ENCODE measurements at places on chromosomes 12 and 14.

- no peak for DNase-seq
Measured at GRCh38 chr12:103397536-103397935, 98.2 kb downstream of the C12orf42 start.

- DNase-seq, result no peak
Measured at GRCh38 chr12:82034769-82035168, 275.6 kb upstream of the PPFIA2 start.

- DNase-seq, result no peak
Measured at GRCh38 chr12:124956571-124956970, 32.4 kb downstream of the DHX37 start.

- DNase-seq, result peak; percentile 44
Measured at GRCh38 chr14:53896726-53897125, 59.9 kb downstream of the BMP4 start.

- DNase-seq, result no peak
Measured at GRCh38 chr12:46342562-46343033, 30.0 kb downstream of the SLC38A2 start.

DNA sequence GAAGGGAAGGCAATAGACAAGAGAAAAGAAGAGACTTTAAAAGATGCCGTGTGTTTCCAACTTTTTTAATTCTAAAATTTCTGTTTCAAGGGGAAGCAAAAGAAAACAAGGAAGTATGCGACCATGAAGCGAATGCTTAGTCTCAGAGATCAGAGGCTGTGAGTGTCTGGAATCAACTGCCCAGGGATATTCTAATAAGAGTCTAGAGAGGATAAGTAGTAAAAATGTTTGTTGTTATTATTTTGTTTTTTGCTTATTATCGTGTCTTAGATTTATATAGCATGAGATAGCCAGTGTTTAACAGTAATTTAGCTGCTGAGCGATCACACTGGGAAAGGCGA lies 421 bp downstream of the FCF1 start:
- DNase-seq, result no peak

DNA sequence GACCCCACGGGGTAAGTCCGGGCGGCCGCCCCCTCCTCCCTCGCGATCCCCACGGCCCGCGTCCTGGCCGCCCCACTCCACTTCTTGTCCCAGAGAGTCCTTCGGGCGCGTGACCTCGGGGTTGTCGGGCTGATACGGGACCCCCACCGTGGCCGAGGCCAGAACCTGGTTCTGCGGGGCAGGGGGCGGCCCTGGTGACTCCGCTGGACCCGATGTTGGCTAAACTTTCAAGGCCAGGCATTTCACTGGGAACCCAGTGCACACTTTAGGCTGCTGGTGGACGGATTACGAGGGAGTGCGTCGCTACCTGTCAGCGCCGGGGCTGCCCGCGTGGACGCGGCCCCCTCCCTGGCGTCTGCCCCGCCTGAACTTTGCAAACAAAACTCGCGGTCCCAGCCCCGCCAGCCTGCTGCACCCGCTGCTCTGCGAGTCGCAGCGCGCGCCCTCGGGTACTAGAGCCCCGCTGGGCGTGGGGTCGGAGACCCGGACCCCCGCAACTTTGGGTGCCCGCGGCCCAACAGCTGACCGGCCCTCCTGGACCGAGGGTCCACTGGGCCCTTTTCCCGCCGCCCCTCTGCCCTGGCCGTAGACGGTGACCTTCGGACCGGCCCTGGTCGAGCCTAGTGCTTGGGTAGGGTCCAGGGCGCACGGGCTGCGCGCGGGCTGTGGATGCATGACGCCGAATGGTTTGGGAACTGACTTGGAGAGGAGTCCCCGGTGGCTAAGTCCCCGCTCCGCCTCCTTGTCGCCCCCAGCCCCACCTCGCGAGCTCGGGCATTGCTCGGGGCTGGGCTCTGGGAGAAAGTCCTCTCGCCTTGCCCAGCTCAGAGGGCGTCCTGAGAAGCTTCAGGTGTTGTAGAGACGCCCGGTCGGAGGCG lies 624 bp downstream of the RIN3 start:
- no peak for DNase-seq

DNA sequence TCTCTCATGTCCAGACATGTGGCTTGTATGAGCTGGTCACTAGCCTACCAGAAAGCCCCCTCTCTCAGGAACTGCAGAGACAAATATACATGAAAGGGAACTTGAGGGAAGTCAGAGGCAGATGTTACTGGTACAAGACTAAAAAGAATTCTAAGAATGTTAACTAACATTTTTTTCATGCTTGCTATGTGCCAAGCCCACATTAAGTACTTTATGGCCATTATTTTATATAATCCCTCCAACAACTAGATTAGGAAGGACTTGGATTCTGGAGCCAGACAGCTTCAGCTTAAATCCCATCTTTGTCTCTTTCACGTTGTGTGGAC lies 24.6 kb downstream of the TTC9 start:
- no peak for DNase-seq

GRCh38 chr12:116672842-116673516 lies 64.9 kb downstream of the SPRING1 start:
- DNase-seq, result no peak

DNA sequence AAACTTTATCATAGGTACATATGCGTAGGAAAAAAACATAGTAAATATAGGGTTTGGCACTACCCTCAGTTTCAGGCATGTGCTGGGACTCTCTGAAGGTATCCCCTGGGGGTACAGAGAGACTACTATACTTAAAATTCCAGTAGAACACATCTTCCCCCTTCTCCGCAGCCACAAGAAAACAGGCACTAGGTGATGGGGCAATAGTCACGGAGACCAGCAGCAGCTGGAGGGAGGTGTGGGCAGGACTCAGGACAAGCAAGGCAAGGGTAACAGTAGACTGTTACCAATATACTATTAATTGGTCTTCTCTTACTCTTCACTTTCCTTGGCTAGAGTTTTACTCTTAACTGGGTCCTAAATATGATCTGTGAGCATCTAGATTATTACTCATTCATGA lies 4.6 kb upstream of the PAPOLA start:
- DNase-seq, result no peak

GRCh38 chr12:101858361-101858760 lies 19.0 kb upstream of the DRAM1 start:
- no peak for DNase-seq

Measured in AG08395 (cell line).